ENCODE measurements at places on chromosomes 6 and 20. TPM values are rescaled to one million over a fixed set of nuclear protein-coding genes. Genes with fewer than 3 reads are reported as not detected.

HRH3 gene
- total RNA-seq = not detected

OR2J3 gene
- total RNA-seq = not detected

CRISP2 gene
- total RNA-seq = not detected

FAM162B gene
- not detected for total RNA-seq

SPEF1 gene
- 0.36 TPM for total RNA-seq

C20orf204 gene
- total RNA-seq = 6.3 TPM

ADAM33 gene
- total RNA-seq = not detected

SEMG1 gene
- total RNA-seq = not detected

TAAR8 gene
- total RNA-seq = not detected

TGM3 gene
- total RNA-seq = not detected

ACTL10 gene
- total RNA-seq = 1.7 TPM

BHLHE23 gene
- not detected for total RNA-seq
